ENCODE measurements at places on chromosomes 12 and 14.
A peak's percentile ranks its signal among the peaks of the same experiment; 100 is the strongest.

DNA sequence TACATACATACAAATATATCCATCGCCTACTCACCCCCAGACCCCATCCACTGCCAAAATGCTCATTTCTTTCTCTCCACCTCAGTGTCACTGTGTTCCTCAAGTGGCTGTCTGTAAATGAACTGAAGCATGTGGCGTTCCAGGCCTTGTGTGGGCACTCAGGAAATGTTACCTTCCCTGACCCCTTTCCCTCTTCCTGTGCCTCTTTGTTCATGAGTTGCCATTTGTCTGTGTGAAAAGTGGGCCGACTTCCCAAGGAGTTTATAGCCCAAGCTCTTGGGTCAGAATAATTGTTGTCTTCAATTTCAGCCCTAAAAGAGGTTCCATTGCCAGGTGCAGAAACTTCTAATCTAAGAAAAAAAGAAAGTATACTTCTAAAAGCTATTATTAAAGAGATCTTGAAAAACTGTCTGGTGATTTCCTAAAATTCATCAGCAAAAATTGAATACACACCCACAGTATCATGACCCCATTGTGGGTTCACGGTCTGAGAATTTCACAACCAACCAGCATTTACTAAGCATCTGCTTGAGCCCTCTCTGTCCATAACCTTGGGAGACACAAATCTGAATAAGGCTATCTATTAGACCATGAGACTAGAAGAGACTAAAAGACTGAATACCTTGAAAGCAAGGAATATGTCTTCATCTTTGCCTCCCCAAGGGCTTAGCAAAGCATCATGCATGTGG, 201.4 kb upstream of the EEA1 start:
- no peak for DNase-seq

DNA sequence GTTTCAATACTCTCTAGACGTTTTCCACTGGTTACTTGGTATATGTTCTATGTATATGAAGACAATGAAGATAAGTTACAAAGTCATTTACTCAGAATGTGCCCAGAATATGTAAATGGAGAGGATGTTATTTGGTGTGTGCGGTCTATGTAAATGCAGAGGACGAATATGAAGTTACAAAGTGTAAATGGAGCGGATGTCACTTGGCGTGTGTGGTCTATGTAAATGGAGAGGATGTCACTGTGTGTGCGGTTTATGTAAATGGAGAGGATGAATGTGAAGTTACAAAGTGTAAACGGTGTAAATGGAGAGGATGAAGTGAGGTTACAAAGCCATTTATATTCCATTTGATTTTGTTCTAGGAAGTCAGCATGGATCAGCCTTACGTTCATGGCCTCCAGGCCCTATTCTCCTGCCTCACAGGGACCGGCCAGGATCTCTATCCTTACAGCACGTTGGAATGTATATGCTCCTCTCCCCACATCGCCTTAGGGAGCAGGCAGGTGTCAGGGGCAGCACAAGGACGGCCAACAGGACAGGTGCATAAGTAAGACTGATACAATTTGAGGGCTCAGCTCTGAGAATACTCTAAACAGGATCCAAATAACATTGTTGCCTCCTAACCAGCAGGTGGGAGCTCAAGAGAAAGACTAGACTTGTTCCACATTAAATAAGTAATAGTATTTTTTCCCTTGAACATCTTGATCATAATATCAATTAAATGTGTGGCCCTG, 42.4 kb downstream of the GLRX5 start:
- no peak for DNase-seq

DNA sequence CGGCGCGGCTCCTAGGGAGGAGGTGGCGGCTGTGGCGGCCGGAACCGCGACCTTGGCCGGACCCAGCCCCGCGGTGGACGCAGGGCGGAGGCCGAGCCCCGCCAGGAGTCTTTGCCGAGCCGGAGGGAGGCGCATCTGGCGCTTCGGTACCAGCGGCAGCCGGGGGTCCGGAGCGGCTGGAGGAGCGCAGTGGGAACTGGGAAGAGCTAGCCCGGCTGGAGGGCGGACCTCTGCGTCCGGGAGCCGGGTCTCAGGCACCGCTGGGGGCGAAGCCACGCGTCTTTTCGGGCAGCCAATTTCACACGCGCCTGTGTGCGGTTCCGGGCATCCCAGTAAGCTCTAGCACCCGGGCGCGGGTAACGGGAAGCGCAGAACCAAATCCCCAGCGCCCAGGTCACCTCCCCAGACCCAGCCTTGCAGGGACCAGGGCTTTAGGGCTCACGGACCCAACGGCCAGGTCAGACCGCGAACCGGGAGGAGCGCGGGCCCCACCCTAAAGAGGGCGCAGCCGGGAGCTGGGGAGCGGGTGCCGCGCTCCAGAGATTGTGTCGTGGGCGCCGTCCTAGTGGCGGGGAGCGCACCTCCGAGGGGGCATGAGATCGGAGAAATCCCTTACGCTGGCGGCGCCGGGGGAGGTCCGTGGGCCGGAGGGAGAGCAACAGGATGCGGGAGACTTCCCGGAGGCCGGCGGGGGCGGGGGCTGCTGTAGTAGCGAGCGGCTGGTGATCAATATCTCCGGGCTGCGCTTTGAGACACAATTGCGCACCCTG, 89.4 kb downstream of the GALNT8 start:
- DNase-seq: no peak

DNA sequence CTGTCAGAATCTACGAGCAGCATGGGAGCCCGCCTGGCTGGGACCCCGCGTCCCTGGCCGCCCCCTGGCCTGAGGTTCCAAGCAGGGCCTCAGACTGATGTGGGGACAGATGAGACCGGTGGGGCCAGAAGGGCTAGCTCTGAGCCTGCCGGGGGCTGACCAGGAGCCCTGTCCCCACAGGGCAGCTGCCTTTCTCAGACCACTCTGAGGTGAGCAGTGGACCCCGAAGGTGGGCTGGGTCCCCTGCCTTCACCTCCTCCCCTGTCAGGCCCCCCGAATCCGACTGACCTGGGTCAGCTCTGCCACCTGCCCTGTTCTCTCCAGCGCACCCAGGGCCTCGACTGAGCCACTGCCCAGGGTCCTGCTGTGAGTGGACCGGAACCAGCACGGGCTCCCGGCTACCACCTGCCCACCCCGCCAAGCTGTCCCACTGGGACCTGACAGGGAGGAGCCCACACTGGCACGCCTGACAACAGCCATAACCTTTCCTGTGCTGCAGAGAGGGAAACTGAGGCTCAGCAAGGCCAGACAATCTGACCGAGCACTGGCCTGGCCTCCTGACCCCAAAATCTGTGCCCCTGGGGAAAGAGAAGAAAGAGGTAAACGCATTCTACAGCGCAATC, 29.7 kb upstream of the TMEM179 start:
- no peak for DNase-seq

GRCh38 chr12:53441040-53441833, at the start of gene PRR13:
Gene PRR13 (plus strand): TSS chr12:53441734. CDS start chr12:53442715, 981 bp downstream.
- peak; percentile 99 for DNase-seq

GRCh38 chr12:98646294-98647090, 1.4 kb downstream of the APAF1 start:
- DNase-seq: peak; percentile 33

DNA sequence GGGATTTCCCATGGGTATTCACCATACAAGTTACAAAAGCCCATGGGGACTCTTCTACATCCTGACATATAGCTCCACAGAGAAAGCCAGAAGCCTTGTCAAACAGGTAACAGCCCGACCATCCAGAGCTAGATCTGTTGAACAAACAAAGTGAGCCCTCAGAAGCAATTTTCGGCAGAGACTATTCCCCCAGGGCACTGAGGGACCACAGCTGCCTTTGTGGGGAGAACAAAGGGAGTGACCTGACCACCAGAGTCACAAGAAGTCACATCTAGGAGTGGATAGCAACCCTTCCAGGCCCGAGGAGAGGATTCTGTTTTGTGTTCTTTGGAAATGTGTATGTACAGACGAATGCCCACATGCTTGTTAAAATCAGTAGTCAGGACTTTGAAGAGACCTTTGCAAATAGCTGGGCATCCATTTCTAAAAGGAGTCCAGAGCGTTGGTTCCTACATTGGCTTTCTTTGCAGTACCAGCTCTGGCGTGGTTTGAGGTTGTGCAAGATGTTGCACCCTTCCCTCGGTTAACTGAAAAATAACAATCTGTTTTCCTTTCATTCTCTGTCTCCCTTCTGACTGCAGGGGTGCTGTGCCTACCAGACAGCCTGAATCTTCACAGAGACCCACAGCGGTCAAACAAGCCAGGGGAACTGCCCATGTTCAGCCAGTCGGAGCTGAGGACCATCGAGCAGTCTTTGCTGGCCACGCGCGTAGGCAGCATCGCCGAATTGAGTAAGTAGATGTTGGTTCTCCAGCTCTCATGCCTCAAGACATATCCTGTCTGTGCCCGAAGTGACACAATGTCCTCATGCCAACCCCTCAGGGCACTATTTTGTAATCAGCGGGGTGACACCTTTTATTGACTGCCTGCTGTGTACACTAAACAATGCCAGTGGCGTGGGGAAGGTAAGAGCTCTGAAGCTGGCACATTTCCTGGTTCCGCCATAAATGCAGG, 165.4 kb upstream of the PWP1 start:
- DNase-seq: no peak

- no peak for DNase-seq
Observed at GRCh38 chr12:123912415-123913380, 59.9 kb downstream of the CCDC92 start.

GRCh38 chr12:88111074-88111652, 30.7 kb downstream of the CEP290 start:
- DNase-seq: peak; percentile 50

DNA sequence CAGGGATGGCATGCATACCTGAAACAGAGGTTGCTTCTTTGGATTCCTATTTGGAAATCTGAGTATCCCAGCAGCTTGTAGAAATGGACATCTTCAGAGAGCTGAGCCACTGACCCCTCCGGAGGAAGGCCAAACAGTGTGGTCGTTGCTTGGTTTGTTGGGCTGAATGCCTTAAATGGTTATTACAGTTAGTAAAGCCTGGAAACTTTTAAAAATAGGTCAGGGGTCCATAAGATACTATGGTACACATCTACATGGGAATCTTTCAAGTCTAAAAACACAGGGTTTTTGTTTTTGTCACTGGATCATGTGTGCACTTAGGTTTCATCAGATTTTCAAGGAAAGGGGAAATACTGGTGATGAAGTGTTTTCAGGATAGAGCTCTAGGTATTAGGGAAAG, 7.7 kb downstream of the DYRK2 start:
- DNase-seq: no peak

DNA sequence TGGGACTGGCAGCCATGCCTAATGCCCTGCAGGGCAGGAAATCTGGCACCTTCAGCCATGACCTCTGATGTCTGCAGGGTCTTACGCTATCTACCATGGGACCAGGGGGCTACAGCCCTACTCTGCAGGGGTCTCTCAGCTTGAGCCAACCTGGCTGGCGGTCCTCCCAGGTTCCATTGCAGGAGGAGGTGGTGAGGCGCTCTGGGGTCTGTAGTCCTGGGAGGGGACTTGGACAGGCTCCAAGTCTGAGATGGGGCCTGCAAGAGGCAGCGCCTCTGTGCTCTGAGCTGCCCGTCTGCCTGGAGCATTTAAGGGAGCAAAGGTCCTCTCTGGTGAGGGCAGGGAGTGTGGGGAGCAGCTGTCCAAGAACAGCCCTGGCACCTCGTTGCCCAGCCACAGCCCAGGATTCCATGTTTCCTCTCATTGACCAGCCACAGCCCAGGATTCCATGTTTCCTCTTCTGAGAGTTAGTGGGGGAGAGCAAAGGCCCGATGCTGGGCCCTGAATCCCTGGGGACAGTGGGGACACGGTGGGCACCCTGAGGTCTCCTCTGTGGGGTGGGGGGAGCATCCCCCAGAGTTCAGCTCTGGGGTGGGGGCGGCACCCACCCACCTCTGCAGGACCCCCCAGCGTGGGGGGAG, 655 bp downstream of the PLD4 start:
- DNase-seq: no peak

DNA sequence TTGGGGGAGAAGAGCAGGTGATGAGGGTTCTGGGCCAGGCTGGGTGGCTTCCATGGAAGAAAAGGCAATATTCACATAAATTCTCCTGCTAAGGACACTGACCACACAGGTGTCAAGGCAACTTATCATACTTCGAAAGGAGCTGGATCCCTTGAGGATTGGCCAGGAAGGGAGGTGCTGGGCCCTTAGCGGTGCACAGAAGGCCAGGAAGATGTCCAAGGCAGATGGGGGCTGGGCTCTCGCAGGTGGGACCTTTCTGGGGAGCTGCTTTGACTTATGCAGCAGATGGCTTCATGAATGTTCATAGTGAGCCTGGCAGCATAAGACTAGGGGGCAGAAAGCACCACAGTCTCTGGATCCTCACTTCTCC, 3.9 kb downstream of the CD63 start:
- DNase-seq: no peak

DNA sequence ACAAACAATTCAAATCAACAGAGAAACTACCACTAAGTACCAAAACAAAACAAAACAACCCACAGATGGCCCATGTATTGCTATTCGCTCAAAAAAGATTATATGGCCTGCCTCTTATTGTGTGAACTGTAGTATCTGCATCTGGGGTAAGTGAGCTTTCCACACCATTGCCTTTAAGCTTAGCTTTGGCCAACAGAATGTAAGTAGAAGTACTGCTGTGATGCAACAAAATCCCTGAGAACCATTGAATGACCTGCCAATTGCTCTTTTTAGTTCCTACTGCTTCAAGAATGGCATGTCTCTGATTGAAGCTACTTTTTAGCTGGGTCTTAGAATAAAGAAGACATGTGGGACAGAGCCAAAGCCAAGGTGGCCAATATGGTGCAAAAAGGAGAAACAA, 32.5 kb downstream of the PPFIA2 start:
- DNase-seq: no peak

DNA sequence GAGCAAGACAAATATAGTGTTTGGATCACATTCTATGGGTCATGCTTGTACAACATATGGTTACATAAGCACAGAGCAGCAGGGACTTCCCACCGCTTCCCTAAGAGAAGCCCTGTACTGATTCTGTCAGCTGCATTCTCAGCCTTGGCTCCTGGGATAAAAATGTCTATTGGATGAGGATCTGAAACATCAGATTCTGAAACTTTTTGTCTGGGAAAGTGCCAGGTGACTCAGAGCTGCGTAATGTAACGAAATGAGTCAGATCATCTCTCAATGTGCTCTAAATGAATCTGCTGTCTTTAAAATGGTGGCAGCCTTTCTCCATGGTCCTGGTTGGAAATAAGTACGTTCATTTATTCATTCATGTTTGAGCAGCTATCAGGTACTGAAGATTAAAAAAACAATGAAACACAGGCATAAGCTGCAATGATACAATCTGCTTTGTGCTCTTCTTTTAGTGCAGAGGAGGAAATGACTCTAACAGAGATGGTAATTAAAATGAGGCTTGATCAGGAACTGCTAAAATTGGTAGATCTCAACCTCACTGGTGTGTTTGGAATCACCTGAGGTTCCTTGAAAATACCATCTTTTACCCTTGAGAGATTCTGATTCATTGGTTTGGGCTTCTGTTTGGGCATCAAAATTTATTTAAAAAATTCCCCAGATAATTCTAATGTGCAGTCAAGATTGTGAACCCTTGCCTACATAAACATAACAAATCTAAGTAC, 99.1 kb upstream of the NAP1L1 start:
- peak; percentile 98 for DNase-seq

GRCh38 chr14:89179891-89180404, 237.1 kb downstream of the FOXN3 start:
- DNase-seq: no peak

Data from foreskin fibroblast (primary cell).